ENCODE measurements at places on chromosomes 4 and X. TPM values are rescaled to one million over a fixed set of nuclear protein-coding genes. Genes with fewer than 3 reads are reported as not detected.

- no peak for DNase-seq
Measured at GRCh38 chr4:61198686-61199085, 1.4 kb upstream of the ADGRL3 start.

DNA sequence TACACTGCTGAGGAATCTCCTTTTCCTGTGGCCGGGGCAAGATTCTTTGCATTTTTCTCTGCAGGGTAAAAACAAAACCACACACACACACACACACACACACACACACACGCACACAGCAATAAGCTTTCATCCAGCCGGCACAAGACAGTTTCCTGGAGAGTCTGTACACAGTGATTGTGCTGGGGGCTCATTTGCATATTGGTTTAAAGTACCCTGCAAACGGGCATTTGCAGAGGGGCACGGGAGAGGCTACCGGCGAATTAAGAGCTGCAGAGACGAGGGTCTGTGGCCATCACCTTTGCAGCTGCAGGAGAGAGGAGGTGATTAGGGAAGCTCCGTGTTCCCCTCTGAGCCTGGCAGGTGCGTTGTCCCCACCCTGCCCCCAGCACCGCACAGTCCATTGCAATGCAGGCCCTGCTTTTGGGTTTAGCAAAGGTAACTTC, 219.9 kb downstream of the SHOX start:
- DNase-seq, result no peak

- DNase-seq, result no peak
Measured at GRCh38 chr4:30956916-30957315, 236.7 kb downstream of the PCDH7 start.

DNA sequence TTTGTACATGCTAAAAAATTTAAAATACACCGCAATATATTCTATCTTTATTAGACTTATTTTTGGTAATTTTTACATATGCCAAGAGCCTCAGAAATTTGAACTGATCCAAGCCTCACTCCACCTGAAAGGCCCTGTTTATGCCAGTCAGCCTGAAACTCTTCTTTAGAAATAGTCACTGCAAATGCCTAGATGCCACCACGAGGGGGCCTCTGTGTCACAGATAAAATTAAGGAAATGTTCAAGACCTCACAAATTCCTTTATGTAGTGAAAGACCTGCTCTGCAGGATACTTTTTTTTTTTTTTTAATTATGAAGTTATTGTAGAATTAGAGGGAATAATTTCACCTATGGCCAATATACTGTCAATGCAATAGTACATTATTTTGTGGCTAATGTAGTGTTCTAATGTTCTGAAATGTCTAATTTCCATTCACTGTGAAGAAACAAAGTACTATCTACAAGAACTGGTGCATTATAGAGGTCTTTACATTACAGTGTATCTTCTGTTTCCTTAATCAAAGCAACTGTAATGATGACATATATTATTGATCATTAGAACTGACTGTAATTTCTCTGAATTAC, 69.8 kb downstream of the DTHD1 start:
- DNase-seq, result no peak

DNA sequence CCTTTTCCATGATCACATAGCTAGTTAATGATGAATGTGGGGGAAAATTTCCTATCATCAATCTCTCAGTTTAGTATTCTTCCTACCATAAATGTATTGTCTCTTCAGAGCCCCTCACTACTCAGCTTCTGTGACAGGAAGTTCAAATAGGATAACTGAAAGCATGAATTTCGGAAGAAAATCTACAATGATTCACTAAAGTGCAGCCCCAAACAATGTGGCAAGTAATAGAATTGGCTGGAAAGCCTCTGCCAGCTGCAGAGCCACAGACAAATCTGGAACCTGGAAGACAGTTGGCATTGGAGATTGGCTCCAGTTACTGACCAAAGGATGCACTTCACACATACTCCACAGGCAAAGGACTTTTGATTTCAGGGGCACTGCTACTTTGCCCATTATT, 35.2 kb downstream of the EGF start:
- peak; percentile 56 for DNase-seq

- no peak for DNase-seq
Measured at GRCh38 chr4:151882072-151882803, 121.4 kb upstream of the GATB start.

DNA sequence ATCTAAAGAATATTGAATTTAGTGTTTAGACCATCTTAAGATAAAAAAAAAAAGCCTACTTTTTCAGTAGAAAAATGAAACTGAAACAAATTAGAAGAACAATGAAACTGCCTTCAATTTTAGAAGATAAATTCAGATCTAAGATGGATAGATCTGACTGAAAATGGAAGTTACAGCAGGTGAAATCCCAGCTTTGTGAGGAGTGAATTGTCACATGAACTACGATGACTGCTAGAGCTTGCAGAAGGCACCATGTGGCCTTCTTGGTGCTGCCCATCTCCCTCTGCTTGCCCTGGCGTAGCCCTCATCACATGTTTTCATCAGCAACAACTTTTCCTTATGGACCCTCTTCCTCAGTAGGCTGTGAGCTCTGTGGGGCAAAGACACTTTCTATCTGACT, 51.4 kb upstream of the EMCN start:
- DNase-seq, result no peak

DNA sequence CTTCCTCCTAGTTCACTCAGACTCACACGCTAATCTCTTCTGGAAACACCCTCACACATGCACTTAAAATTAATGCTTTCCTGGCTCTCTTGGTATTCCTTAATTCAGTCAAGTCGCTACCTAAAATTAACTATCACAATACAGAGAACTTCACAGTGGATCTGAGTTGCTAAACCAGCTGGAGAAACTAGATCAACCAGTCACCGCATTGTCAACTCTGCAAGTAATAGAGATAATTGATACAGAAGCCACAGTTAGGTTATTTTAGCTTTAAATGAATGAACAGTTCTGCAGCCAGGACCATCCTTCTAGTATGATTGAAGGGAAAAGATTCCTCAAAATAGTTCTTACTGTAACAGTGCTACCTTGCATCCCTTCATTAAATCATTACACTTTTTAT, 6.0 kb upstream of the TBC1D9 start:
- DNase-seq, result no peak

DNA sequence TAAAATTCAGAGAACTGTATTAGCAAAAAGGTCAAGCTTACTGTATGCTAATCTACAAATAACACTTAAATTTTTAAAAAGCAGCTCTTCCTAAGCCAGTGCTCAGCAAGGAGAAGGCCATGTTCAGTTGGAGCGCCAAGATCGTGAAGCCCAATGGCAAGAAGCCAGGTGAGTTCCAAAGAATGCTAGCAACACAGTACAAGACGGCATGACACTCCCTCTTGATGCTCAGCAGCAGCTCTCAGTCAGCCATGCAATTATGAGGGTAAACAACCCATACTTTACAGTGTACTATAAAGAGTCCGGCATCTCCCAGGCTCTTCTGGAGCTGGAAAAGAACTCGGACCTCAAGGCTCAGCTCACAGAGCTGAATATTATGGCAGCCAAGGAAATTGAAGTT, 34.9 kb downstream of the STX18 start:
- no peak for DNase-seq

DNA sequence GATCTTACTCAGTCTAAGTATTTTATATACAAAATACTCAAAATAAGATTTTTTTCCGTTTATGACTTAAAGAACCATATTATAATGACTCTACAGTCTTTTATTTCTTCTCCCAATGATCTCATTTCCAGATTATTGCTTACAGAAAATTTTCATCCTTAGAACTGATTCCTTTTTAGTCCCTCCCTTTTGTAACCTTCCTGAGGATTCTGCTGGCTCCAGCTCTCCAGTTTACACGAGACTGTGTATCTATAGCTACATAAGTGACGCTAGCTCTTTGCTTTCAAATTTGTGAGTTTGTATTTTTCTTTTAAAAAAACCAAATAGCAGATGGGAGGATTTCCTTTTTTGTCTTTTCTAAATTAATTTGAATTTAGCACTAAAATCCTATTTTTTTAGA, 24.0 kb downstream of the FHDC1 start:
- DNase-seq, result no peak

- peak; percentile 97 for DNase-seq
Measured at GRCh38 chr4:38752941-38753806, 29.6 kb downstream of the TLR10 start.

DNA sequence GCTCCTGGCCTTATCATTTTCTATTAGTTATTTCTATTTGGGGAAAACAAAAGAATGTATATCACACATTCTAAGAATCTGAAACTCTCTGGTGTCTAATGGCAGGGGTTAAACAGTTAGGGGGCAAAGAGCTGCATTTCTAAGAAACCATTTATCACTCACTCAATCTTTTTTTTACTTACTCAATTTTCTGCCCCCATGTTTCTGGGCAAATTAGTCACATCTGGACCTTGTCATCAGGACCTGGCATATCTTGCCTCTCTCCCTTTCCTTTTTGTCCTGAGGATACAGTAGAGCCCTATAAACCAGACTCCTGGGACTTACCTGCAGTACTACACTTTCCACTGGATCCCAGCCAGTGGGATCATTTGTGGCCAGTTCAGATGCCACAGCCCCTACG, 89.1 kb downstream of the ANXA3 start:
- no peak for DNase-seq

DNA sequence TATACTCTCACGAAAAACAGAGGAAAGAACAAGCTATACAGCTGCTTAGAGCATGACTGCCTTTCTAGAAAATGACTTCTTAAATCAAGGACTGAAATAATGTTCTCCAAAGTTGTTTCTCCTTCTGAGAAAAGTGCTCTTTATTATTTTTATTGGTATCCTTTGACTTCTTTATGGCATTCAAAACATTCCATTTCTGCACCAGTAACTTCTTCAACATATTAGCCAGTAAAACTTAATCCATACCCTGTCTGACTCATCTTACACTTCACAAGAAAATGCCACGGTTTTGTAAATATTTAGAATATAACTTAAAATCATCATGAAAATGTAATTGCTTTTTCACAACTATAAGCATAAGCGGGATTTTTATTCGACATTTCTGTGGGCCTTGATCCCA, 180.4 kb downstream of the NR3C2 start:
- no peak for DNase-seq

- no peak for DNase-seq
Measured at GRCh38 chr4:95898226-95898625, 58.3 kb downstream of the PDHA2 start.

- no peak for DNase-seq
Measured at GRCh38 chr4:2272828-2273120, 10.9 kb upstream of the MXD4 start.

DNA sequence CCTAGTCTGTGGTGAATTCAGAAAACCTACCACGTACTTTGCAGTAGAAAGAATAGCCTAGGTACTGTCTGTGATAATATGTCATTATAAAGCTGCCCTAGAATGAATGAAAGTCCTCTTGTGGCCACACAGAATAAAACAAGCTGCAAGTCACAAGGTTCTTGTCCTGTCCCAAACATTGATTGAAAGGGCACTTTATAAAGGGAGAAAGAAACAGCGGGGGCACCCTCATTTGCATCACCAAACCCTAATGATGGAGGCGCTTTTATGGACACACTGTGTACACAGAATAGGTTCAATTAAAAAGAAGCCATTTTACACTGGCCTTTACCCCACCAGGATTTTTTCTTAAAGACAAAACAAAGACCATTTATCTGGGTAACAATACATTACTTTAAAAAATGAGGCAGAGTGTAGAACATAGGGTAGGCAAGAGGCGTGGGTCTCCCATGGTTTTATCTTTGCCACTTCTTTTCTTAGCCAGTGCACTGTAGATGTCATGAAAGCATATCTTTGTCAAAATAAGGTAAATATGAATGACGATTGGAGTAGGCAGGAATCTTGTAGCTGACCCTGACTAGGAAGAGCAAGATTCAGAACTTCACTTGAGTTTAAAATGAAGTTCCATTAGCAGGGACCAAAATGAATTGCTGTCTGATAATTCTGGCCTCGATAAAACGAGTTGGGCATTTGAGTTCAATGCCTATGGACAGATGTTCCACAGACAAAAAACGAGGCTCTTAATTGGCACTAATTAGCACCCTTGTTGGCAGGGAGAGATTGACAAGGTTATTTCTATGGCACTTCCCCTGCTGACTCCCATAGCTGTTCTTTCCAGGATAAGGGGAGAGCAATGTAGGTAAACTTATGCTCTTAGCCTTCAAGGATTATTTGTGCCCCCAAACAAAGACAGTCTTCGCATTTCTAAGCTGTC, 365.1 kb downstream of the AFF2 start:
- no peak for DNase-seq

DNA sequence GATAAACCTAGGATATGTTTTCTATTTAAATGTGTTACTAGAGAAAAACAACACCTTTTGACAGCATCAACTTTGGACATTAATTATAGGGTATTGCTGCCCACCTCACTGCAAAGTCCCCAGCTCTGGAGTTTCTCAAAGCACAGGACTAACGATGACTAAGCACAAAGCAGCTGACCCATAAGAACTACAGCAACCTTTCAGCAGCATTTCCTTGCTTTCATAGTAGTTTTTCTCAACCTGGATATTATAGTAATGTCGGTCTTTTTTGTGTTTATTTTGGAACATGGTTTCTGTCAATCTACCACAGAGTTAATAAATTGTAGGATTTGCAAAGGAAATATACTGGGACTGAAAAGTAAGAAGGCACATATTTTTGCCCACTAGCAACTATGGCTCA, 21.5 kb downstream of the HHIP start:
- no peak for DNase-seq

DNA sequence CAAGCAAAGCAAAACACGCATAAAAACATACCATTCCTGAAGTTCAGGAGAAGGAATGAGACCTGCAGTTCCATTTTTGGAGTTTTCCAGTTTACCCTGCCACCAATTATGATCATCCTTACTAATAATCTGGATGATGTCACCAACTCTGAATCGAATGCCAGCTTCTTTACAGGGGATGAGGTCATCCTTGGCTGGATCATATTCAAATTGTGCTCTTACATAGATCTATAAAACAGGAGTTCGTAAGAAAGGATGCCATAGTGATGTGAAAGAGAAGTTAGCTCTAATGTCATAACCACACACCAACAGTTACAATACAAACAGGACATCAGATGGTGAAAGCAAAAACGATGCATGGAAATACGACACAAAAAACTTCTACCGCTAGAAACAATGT, 106.5 kb downstream of the NYX start:
- DNase-seq, result no peak

DNA sequence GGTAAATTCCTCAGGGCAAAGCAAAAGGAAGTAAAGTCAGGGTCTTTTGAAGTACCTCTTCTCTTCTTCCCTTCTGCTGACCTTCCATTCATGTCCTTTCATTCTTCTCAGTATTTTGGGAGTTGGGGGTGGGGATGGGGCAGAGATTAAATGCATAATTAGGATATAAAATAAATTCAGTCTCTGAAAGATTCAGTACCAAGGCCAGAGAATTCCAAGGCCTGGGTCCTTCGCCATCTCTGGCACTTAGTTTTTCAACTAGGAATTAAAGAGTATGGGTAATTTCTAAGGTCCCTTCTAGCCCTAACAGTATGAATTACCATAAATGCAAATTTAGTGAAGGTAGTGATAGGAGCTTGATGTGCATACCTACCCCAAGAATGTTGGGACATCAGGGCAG, 47.9 kb downstream of the TEX13B start:
- DNase-seq, result no peak

ADGRG4 gene
- not detected for total RNA-seq

TASL gene
- not detected for total RNA-seq

SLC2A9 gene
- 0.68 TPM for total RNA-seq

ETDA gene
- total RNA-seq, result not detected

ADH6 gene
- not detected for total RNA-seq

PCSK1N gene
- 5.4 TPM for total RNA-seq
